ENCODE measurements at places on chromosomes 5 and 9.

- DNase-seq: no peak
Measured at GRCh38 chr5:76930083-76930482, 22.8 kb upstream of the CRHBP start.

DNA sequence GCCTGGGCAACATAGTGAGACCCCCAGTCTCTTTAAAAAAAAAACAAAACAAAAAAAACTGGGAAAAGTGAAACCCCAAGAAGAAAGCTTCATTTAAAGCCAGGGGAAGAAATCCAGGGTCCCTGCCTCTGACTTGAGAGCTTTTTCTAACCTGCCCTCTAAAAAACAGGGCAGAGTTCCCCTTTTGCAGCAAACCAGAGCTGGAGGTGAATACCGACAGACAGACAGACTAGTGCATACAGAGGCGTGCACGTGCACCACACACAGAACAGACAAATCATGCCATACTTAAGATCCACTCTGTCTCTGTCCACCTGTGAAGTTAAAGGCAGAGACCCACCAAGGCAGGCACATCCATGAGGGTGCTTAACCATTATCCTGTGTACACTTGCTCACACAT lies 11.7 kb upstream of the AQP3 start:
- no peak for DNase-seq

GRCh38 chr5:98773464-98774191 lies at the start of gene RGMB:
Gene RGMB (plus strand): TSS chr5:98773663. CDS start chr5:98774071, 408 bp downstream.
- peak; percentile 91 for DNase-seq

GRCh38 chr9:91868732-91869391 lies 81.2 kb downstream of the ROR2 start:
- DNase-seq: no peak

DNA sequence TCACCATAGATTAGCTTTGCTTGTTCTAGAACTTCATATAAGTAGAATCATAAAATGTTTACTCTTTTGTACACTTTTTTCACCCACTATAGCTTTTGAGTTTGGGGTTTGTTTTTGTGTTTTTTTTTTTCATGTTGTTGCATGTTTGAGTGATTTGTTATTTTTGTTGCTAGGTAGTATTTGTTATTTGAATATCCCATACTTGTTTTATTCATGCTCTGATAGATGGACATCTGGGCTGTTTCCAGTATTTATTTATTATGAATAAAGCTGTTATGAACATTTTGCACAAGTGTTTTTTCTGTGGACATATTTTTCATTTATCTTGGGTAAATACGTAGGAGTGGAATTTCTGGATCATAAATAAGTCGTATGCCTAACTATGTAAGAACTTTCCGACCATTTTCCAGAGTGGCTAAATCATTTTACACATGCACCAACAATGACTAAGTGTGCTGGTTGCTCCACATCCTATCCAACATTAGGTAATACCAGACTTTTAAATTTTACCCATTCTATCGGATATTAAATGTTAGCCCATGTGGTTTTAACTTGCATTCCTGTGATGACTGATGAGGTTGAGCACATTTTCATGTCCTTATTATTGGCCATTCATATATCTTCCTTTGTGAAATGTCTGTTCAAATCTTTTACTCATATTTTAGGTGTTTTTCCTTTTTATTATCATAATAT lies 69.1 kb upstream of the NR4A3 start:
- no peak for DNase-seq

- DNase-seq: no peak
Measured at GRCh38 chr5:108857905-108858304, 110.2 kb downstream of the FER start.

GRCh38 chr5:94467346-94467953 lies 151.0 kb downstream of the KIAA0825 start:
- no peak for DNase-seq

DNA sequence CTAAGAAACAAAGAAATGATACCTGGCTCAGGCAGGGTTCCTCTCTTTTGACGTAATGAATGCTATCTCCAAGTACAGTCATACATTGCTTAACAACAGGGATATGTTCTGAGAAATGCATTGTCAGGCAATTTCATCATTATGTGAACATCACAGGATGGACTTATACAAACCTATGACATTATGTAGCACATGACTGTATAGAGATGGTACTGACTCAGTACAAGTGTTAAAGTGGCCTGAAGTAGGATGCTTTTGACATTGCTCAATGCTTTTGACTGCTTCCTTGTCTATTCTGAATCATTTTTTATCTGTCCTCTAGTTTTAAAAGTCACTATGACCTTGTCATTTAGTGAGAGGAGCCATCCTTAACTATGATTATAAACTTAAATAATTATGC lies 147.6 kb downstream of the NR2F1-AS1 start:
- no peak for DNase-seq

GRCh38 chr5:16723821-16724220 lies 107.0 kb upstream of the RETREG1 start:
- no peak for DNase-seq

DNA sequence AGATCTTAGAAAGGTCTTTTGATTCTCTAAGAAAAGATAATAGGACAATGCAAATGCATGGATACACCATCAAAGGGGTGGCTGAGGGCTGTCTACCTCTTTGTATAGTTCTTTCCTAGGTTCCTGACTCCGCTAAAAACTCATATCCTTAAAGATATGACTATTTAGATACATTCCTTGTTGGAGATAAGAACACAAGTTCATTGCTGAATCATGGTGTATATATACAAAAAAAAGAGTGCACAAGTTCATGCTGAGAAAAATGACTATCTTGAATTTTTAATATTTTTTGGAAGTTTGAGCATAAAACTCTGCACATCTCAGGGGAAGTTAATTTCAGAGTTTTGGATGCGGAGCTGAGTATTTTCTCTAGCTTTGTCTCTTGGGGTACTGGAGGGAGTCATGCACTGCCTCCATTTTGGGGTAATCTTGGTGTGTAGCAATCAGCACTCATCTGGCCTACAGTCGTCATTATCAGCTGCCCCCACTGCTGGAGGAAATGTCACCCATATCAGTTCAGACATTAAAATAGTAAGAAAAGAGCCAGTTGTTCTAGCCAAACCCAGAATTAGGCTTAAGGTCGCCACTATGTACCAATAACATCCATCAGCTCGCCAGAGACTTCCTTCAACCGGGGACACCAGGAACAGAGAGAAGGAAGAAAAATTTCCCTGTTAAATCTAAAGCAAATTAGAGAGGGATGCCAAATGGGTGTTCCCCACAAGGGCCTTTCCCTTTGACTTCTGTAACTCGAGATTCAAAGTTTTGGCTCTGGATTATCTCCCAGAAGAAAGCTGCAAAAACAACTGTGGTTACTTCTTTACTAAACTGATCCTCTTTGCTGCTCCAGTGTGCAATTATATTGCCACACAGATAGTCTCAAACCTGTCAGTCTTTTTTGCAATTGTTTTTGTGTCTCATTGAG lies 49.0 kb downstream of the PTTG1 start:
- DNase-seq: no peak

GRCh38 chr5:134567641-134568336 lies 42.3 kb downstream of the JADE2 start:
- no peak for DNase-seq

DNA sequence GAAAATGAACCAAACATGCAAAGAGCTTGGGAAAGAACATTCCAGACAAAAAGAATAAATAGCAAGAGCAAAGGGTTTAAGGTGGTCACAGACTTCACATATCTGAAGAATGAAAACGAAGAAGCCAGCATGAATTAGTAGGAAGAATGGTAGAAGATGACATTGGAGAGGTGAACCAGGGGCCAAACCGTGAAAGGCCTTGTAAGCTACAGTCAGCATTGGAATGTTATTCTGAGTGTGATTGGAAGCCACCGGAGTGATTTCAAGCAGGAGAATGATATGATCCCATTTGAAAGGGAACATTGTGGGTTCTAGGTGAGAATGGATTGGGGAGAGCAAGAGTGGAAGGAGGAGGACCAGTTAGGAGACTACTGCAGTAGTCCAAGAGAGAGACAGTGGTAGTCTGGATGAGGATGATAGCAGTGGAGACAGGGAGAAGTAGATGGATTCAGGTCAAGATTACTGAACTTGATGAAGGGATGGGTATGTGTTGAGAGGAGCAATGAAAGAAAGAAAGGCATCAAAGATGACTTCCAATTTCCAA lies 6.9 kb upstream of the PFDN1 start:
- DNase-seq: no peak

DNA sequence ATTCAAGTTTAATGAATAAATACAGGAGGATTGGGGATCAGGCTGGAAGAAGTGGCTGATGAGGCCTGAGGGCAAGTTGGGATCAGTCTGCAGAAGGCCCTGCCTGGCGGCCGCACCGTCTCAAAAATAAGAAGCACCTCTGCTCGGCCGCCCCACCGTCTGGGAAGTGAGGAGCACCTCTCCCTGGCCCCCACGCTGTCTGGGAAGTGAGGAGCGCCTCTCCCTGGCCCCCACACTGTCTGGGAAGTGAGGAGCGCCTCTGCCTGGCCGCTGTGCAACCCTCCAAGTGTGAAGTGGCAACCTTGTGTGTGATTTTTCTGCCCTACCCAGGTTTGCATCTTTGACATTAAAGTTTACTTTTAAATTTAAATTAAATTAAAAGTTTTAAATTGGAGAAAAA lies 35.4 kb downstream of the POLR1E start:
- no peak for DNase-seq

DNA sequence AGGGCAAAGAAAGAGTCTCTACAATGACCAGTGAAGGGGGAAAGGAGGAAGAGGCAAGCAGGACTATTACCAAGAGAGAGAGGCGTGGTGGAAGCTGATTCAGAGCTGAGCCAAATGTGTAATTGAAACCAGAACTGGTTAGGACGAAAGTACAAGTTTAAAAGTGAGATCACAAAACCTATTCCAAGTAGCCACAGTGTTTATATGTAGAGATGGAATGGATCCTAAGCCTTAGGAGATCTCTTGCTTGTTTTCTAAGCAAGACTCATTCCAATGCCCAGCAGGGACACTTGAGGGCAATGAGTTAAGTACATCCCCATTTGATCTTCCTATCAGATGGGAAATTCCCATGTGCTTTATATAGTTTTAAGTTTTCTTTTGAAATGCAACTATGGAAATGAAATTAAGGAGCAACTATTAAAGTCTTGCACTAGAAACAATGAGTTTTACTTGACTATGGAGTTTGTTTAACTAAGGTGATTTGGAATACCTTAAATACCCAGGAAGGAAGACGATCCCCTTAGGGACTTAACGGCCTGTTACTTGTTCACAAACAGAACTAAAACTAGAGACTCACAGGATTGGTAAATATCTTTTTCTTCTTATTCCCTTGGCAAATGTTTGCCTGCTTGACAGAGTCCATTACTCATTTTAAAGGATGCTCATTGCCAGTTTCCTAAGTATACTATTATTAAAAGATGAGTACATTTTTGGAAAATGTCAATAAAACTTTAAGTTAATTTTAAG lies 51.1 kb upstream of the SNX2 start:
- no peak for DNase-seq

GRCh38 chr5:147565524-147565923 lies 55.7 kb upstream of the DPYSL3 start:
- no peak for DNase-seq

DNA sequence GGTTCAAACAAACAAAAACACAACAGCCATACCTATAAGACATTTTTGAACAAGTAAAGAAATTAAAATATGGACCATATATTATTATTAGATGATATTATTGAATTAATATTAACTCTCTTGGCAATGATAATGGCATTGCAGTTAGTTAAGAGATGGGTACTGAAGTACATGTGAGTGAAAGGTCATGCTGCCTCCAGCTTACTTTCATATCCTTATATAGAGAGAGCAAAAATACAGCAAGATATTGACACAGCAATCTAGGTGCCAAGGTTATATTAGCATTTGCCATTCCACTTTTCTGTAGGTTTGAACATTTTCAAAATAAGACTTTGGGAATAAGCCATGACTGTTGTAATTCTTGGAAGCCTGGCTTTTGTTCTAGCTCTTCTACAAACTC lies 6.1 kb downstream of the TNFSF8 start:
- no peak for DNase-seq

DNA sequence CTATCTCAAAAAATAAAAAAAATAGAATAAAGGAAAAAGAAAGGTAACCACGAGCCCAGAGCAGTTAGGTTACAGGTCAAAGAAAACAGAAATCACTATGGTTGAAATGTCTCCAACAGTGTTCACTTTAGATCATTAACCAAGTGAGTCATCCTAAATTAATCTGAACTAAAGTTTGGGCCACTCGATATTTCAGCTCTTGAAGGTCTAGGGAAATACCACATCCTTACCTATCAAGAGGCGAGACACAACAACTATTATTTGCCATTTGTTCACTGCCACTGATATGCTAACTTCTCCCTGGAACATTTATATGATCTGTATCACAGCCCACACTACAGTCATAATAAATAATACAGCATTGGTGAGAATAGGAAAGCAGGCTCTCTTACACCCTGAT lies 111.3 kb upstream of the NR5A1 start:
- no peak for DNase-seq

DNA sequence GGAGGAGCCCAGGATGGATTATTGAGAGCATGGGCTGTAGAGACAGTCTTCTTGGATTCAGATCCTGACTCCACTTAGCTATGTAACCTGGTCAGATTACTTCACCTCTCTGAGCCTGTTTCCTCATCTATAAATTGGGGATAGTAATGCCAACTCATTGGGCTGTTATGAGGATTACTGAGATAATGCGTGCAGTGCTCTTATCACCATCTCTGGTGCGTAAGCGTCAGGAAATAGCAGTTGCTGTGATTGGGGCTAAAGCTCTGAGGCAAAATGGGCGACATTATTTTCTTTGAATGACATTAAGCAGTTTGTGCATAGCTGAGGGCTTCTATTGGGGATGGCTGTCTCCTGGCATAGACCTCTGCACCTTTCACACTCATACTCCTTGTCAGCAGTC lies 995 bp upstream of the MSMP start:
- no peak for DNase-seq
